ENCODE measurements at places on chromosomes 12 and 14.

DNA sequence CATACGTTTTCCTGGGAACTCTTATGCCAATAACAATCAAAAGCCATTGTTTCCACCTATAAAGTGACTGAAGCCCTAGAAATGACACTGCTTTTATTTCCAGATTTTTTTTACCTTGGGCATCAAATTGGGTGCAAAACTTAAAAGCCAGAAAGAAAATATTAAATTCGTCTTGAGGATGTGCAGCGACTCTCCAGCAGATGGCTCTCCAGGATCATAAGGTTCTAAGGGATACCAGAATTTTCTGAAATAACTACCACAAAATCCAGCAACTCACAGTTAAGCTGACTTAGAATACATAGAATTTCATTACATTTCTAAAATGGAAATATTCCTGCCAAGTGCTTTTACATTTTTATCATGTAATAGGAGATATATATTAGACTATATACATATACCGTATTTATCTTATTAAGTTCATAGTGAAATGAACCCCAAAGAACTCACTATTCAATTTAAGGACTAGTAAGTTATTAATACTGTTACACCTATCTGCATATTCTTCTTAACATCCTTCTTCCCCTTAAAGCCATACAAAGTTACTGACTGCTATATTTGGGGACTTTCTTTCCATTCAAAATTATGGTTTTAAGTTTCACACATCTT, 44.0 kb downstream of the ARMH4 start:
- DNase-seq: peak; percentile 4

DNA sequence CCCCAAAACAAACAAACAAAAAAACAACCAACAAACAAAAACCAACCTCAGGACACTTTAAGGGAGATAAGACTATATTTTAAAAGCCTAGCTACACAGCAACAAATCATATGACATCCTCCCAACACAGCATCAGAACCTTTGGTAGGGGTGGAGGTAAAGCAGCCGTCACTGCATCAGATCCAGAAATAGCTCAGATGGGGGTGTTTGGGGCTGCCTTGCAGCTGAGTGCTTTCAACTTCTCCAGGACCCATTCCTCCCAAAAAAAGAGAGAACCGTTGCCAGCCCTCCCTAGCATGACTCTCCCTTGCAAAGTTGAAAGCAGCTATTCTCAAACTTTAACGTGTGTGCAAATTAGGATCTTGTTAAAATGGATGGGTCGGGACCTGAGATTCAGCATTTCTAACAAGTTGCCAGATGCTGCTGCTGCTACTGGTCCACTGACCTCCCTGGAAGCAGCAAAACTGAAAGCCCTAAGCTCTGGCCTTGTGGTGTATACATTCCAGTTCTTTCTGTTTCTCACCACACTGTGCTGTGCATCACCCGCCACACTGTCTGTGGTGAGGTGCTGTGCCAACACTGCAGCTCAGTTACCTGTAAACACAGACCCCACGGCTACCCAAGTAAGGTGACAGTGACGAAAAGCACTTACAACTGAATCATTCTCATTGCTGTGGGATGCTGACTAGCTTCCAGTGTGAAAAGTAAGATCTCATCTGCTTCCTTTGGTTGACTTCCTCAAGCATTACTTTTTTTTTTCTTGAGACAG, 54.0 kb downstream of the SLC38A1 start:
- peak; percentile 77 for DNase-seq

DNA sequence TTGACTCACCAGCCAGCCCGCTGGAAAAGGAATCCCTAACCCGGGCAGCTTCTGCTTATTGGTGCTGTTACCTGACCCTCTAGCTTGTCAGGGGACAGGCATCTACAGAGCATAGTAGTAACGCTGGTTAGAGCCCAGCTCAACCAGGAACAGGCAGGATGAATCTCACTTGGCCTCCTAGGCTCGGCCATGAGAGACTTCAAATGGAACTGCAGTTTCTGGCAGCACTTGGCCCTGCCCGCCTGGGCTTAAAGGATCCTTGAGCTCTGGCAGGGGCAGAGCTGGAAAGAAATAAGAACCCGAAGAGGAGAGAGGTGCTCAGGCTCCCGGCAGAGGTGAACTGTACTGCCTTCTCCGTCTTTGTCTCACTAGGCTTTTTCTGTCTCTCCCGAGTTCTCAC, 2.3 kb upstream of the LHX5 start:
- DNase-seq: no peak

DNA sequence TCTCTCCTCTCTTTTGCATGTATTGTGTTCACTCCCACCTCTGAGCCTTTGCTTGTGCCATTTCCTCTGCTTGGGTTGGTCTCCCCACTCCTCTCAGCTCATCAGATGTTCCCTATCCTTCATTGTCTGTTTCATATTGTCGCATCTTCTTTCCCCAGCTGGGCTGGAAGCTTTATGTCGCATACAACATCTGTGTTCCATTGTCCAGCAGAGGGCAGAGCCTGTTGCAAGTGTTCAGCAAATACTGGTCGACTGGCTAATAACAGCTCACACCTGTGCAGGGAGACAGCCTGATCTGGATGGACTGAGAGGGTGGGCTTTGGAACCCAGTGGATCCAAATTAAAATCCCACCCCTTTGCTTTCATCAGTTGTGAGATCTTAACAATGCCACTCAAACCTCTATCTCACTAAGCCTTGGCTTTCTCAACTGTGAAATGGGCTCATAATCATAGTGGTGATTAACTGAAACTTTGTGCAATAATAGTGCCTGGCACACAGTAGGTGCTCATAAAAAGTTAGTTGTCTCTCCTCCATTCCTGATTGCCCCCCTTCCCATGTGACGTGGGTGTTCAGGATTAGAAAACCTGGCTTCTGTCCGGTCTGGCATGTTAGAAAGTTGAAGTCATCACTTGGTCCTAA, 75.8 kb downstream of the RIN3 start:
- no peak for DNase-seq

DNA sequence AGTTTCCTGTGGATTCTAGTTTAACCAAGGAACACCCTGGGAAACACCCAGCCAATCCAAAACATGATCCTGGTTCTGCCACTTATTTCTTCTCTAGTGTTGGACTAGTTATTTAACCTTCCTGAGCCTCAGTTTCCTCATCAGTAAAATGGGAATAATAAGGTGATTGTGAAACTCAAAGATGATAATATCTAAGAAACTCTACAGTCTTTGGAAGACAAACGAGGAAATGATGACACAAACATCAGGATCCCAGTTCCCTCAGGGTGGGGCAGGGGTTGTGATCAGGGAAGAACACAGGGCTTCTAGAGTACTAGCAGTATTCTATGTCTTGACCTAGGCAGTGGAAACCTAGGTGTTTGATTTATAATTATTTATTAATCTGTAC, 18.1 kb upstream of the TMEM106C start:
- no peak for DNase-seq

- no peak for DNase-seq
These were observed 16.3 kb upstream of the TBC1D30 start for GRCh38 chr12:64808110-64808509.

GRCh38 chr14:93381644-93382043, 34.7 kb downstream of the COX8C start:
- no peak for DNase-seq

DNA sequence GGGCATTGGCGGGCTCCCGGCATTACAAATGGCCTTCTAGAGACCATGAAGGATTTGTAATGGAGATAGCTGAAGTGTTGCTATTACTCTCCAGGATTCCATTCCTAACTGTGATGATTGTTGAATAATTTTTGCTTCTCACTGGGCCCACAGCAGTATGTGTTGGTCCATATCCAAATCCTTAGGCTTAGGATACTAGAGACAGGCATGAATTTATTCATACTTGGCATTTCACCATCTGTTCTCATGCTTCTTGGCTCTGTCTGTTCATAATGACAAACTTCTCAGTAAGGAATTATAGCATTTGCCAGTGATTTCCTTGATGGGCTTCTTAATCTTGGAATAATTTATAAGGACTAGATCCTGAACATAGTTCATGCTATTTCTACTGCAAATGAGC, 832.9 kb downstream of the C12orf50 start:
- DNase-seq: no peak

GRCh38 chr12:51677284-51677968, 86.4 kb downstream of the SCN8A start:
- DNase-seq: no peak

DNA sequence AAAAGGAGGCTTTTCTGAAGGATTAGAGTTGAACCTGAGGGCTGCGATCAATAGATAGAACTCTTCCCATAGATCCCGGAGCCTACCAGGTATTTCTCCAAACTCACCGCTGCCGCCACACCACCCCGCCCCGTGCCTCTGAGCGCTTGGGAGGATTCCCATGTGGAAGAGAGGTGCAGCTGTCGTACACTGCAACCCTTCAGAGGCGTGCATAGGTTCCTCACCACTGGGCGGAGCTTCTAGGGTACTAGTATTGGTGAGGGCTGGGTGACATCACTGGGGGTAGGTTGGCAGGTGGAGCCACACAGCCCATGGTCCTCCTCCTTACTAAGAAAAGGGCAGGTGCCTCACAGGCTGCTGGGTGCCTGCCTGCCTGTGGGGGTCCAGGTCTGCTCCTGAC, 127.0 kb downstream of the TSPAN9 start:
- DNase-seq: no peak

GRCh38 chr14:53951627-53952303, 4.9 kb downstream of the BMP4 start:
- DNase-seq: no peak

GRCh38 chr14:20412411-20412810, 890 bp downstream of the TEP1 start:
- DNase-seq: no peak

- DNase-seq: no peak
These were observed 74.5 kb downstream of the KCNK10 start for GRCh38 chr14:88248606-88249005.

DNA sequence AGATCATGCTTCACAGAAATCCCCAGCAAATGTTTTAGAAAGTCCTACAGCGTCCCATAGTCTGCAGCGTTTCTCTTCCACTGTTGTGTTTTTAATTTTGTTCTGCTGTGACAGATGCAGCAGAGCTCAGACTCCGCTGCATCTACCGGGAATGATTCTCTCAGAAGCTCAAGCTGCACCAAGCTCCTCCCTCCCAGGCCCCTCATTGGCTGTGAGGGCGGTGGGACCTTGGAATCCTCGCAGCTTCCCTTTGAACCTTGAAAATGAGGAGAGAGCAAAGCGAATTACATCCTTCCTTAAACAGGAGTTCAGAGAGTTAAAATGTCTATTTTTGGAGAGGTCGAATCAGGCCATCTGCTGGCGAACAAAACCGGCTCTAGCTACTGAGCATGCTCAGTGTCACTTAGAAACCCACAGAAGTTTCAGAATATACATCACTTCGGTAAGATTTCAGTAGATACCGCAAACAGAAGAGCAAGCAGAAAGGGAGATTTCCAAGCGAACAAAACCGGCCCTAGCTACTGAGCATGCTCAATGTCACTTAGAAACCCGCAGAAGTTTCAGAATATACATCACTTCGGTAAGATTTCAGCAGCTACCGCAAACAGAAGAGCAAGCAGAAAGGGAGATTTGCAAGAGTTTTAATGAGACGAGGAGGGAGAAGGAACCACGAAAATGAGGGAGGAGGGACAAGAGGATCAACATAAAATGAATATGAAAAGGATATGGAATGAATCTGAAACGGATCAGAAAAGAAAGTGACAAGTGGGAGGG, at the start of gene ABCD2:
Gene ABCD2 (minus strand): TSS at position 144 of the 774 bp plus-strand sequence. CDS start 188 bp downstream, outside the sequence.
- DNase-seq: peak; percentile 57

GRCh38 chr12:62605981-62606380, 139.4 kb downstream of the MON2 start:
- no peak for DNase-seq

GRCh38 chr14:50023671-50024490, 92.5 kb downstream of the VCPKMT start:
- DNase-seq: no peak

DNA sequence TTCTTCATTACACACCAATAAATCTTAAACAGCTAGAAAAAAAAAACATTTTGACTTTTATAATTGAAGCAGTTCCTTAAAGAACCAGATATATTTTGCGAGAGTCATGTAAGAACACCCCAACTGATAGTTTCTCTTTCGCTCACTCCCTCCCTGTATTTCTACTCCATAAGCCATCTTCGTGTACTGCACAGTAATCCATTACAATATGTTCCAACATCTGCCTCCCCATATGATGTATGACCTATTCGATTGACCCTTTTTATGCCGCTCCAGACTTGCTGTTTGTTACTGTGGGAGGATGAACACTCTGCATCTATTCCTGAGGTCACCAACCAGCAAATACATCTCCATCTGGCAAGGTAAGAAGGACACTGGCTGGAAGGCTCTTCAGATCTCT, 331.7 kb downstream of the SOX5 start:
- no peak for DNase-seq

DNA sequence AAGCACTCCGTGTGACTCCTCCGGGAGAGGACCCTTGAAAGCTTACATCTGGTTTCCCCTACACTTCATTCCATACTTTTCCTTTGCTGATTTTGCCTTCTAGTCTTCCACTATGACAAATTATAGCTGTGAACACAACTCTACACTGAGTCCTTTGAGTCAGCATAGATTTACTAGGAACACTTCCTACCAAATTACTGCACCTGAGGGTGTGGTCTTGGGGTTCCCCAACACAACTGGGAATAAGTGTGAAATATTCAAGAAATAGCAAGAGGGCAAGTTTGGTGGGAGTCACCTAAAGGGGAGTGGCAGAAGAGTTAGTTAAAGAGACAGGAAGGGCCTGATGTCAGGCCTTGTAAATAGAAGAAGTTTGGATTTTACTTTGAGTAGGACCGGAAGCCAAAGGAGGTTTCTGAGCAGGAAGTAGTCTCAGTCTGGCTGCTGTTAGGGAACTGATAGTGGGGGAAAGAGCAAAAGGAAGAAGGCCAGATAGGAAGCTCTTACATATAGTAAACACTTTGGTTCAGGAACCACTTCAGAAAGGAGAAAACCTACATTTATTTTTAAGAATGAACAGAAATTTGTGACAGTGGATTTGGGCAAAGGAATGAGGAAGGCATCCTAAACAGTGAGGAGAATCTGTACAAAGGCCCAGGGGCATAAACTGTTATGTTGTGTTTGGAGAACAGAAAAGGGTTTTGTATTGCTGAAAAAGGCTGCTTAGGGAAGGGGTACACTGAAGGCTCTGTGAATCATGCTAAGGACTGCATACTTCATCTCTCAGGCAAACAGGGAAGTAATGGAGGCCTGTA, 14.2 kb downstream of the SEL1L start:
- DNase-seq: no peak

DNA sequence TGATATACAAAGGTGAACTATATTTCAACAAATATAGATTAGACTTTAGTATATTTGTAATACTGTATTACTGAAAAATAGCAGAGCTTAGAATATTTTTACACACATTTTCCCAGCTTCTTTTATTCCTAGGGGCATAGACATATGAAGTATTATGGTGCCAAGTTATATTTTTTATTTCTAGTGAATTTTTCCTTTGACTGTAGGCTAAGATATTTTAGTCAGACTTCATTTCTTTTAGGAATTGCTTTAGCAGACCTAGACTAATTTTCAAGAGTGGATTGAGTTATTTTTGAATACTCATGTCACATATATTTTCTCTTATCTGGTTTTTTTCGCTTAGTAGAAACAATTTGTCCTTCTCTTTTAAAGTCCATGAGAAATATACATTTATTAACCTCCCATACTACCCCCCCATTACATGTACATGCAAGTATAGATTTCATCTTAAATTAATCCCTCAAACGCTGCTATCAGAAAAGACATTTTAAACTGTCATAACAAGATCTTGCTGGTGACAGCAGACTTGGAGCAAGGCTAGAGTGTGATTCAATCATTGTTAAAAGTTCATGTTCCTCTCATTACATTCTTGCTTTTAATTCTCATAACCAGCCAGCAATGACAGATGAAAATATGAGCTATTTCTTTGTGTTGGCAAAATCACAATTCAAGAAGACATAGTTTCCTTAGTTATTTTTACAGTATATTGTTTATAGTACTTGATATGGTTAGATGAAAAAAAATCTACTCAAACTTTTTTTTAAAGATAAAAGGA, 456.1 kb downstream of the AEBP2 start:
- no peak for DNase-seq
